ENCODE measurements at places on chromosomes 5 and 9. TPM values are rescaled to one million over a fixed set of nuclear protein-coding genes. Genes with fewer than 3 reads are reported as not detected.
A peak's percentile ranks its signal among the peaks of the same experiment; 100 is the strongest.

- no peaks in the 10 kb centered on the region for H3K36me3 ChIP-seq
- H3K27me3 ChIP-seq, result no peaks in the 10 kb centered on the region
- no peaks in the 10 kb centered on the region for H3K4me1 ChIP-seq
- H3K27ac ChIP-seq, result no peak overlapping the region
Observed at GRCh38 chr9:133003671-133004090, 25.2 kb downstream of the GFI1B start.

DNA sequence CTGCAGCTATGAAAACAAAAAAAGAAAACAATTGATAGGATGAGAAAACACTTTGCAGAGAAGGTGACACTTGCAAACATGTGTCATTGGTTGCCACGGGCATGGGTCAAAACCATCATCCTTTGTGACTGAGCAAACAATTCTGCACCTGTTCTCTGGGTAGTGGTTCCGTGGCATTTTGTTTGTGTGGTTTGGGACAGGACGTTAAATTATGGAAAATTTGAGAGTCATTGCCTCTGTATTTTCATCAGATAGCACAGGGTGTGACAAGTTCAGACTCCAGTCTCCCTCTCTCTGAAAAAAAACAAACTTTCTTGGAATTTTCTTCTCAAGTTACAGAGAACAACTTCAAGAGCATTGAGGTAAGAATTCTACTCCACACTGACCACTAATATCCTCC, 113.4 kb upstream of the HMHB1 start:
- no peaks in the 10 kb centered on the region for H3K27me3 ChIP-seq
- H3K4me1 ChIP-seq, result peaks cover 9% of the 10 kb centered on the region
- no peak for DNase-seq
- no peak overlapping the region for H3K4me3 ChIP-seq
- no peak overlapping the region for H3K27ac ChIP-seq

- no peaks in the 10 kb centered on the region for H3K36me3 ChIP-seq
- no peak for DNase-seq
- no peaks in the 10 kb centered on the region for H3K4me1 ChIP-seq
- no peaks in the 10 kb centered on the region for H3K27me3 ChIP-seq
- H3K27ac ChIP-seq, result no peak overlapping the region
Observed at GRCh38 chr9:6076851-6077250, 61.4 kb upstream of the RANBP6 start.

- H3K27me3 ChIP-seq, result no peaks in the 10 kb centered on the region
- H3K36me3 ChIP-seq, result no peaks in the 10 kb centered on the region
- H3K4me1 ChIP-seq, result no peaks in the 10 kb centered on the region
- no peak overlapping the region for H3K27ac ChIP-seq
- DNase-seq, result no peak
Observed at GRCh38 chr5:131589510-131590348, 45.3 kb downstream of the RAPGEF6 start.

DNA sequence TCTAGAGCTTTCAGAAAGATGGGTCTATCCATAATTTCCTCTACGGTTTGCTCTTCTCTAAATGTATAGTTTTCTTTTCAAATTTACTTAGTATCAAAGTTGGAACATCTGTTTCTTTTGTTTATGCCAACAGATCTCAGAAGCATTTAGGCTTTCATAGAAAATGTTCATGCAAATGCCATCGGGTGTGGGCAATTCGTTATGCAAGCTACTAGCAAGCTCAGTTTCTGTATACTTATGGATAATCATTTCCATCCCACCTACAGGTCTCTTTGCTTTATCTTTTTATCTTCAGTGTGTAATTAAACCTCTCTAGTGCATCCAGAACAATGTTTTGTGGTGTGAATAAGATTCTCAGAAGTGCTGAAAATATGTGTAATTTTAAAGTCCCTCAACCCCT, 59.9 kb downstream of the NUDT12 start:
- peaks cover 18% of the 10 kb centered on the region for H3K4me1 ChIP-seq
- DNase-seq, result no peak
- no peaks in the 10 kb centered on the region for H3K36me3 ChIP-seq

- no peak overlapping the region for H3K4me3 ChIP-seq
- H3K27ac ChIP-seq, result peak overlapping the region; percentile 62
- no peaks in the 10 kb centered on the region for H3K36me3 ChIP-seq
- no peaks in the 10 kb centered on the region for H3K27me3 ChIP-seq
- DNase-seq, result no peak
- H3K4me1 ChIP-seq, result no peaks in the 10 kb centered on the region
Observed at GRCh38 chr5:140011297-140011802, 31.7 kb downstream of the NRG2 start.

GRCh38 chr5:159183247-159183646, 26.1 kb downstream of the RNF145 start:
- no peak overlapping the region for H3K4me3 ChIP-seq
- no peak for DNase-seq
- H3K4me1 ChIP-seq, result peaks cover 57% of the 10 kb centered on the region
- no peaks in the 10 kb centered on the region for H3K27me3 ChIP-seq
- H3K36me3 ChIP-seq, result no peaks in the 10 kb centered on the region

- H3K4me1 ChIP-seq, result no peaks in the 10 kb centered on the region
- H3K27ac ChIP-seq, result peak overlapping the region; percentile 26
- H3K27me3 ChIP-seq, result no peaks in the 10 kb centered on the region
- no peak overlapping the region for H3K4me3 ChIP-seq
- H3K36me3 ChIP-seq, result no peaks in the 10 kb centered on the region
- DNase-seq, result peak; percentile 59
Observed at GRCh38 chr5:37665889-37666288, 174.0 kb downstream of the GDNF start.

DNA sequence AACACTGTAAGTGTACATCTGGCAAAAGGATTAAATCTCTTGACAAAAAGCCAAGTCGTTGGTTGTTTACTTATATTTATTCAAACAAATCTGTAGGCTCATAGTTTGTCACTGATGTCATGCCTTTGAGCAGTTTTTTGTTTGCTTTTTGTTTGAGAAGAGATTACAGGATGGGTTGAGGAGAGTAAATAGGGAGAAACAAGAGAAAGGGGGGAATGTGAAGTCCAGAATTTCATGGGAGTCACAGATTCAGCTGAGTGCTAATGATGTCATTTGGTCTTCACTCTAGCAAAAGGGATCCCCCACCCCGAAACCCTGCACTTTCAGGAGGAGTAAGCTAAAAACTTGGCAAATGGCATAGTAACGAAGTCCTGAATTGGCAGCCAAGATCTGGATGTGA, 337.4 kb downstream of the GLIS3 start:
- DNase-seq, result no peak
- H3K4me3 ChIP-seq, result no peak overlapping the region
- H3K36me3 ChIP-seq, result no peaks in the 10 kb centered on the region

- no peaks in the 10 kb centered on the region for H3K36me3 ChIP-seq
- H3K4me1 ChIP-seq, result no peaks in the 10 kb centered on the region
Observed at GRCh38 chr9:1995084-1995483, 20.1 kb upstream of the SMARCA2 start.

DNA sequence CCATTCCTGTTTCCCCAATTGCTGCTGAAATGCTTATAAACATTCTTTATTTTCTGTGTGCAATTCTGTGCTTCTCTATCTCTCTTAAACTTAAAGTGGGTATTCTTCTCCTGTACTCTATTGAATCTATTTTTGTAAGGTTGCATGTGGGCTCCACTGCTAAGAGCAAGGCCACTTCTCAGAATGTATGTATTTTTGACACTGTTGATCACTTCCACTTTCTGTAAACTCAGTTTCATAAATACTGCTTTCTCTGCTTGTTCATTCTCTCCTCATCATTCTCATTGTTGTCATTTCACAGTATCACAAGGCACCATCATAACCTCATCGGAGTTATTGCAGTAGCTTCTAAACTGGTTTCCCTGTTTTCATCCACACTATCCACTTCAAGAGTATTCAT, 483.0 kb upstream of the CDH18 start:
- no peak overlapping the region for H3K27ac ChIP-seq
- H3K4me1 ChIP-seq, result no peaks in the 10 kb centered on the region
- no peaks in the 10 kb centered on the region for H3K36me3 ChIP-seq
- no peak for DNase-seq
- H3K27me3 ChIP-seq, result no peaks in the 10 kb centered on the region

DNA sequence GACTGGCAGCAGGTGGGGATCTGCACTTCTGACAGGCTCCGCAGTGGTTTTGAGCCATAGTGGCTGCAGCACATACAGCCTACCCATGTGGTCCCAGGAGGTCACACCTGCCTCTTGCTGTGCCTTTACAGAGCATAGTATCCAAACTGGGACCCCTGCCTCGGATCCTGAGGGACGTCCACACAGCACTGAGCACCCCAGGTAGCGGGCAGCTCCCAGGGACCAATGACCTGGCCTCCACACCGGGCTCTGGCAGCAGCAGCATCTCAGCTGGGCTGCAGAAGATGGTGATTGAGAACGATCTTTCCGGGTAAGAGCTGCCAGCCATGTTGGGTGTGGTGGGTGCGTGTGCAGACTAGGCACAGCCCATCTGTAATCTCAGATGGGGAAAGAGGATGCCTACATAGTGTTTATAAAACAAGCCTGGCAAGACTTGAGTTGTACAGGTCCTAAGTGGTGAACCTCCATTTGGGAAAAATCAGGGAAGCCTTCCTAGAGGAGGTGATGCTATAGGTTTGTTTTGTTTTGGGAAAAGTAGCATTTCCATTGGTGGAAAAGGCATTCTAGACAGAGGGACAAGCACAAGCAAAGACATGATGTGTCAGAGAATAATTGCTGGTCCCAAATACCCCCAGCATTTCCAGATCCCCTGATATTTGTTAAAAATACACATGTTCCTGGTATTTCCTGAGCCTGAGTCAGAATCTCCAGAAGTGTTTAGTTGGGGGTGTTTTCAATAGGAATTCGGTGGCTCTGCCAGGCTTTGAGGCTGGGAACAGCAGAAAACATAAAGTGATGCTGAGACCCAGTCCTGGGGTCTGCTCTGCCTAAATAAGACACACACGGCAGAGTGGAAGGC, 119.2 kb downstream of the DAB2IP start:
- peaks cover 83% of the 10 kb centered on the region for H3K36me3 ChIP-seq
- H3K4me3 ChIP-seq, result no peak overlapping the region
- peaks cover 55% of the 10 kb centered on the region for H3K4me1 ChIP-seq
- DNase-seq, result no peak
- no peak overlapping the region for H3K27ac ChIP-seq

- no peak for DNase-seq
- H3K36me3 ChIP-seq, result no peaks in the 10 kb centered on the region
- H3K4me3 ChIP-seq, result peak overlapping the region; percentile 64
Observed at GRCh38 chr5:35617060-35617434, 616 bp upstream of the SPEF2 start.

- H3K4me3 ChIP-seq, result no peak overlapping the region
- no peak for DNase-seq
- no peaks in the 10 kb centered on the region for H3K4me1 ChIP-seq
- H3K36me3 ChIP-seq, result no peaks in the 10 kb centered on the region
- H3K27me3 ChIP-seq, result no peaks in the 10 kb centered on the region
Observed at GRCh38 chr5:102222772-102223171, 73.3 kb downstream of the SLCO4C1 start.

GRCh38 chr5:137610598-137610997, 111.5 kb upstream of the SPOCK1 start:
- DNase-seq, result no peak
- H3K4me3 ChIP-seq, result no peak overlapping the region
- H3K27me3 ChIP-seq, result no peaks in the 10 kb centered on the region
- H3K36me3 ChIP-seq, result no peaks in the 10 kb centered on the region
- no peaks in the 10 kb centered on the region for H3K4me1 ChIP-seq
- no peak overlapping the region for H3K27ac ChIP-seq

- no peak for DNase-seq
- H3K4me3 ChIP-seq, result peak overlapping the region; percentile 65
- no peaks in the 10 kb centered on the region for H3K36me3 ChIP-seq
- peak overlapping the region; percentile 87 for H3K27ac ChIP-seq
- peaks cover 19% of the 10 kb centered on the region for H3K4me1 ChIP-seq
Observed at GRCh38 chr9:106862110-106862820, 701 bp upstream of the ZNF462 start.

GRCh38 chr9:120107138-120107537, 472.8 kb downstream of the CDK5RAP2 start:
- H3K27ac ChIP-seq, result no peak overlapping the region
- DNase-seq, result no peak
- H3K27me3 ChIP-seq, result no peaks in the 10 kb centered on the region
- no peak overlapping the region for H3K4me3 ChIP-seq

DNA sequence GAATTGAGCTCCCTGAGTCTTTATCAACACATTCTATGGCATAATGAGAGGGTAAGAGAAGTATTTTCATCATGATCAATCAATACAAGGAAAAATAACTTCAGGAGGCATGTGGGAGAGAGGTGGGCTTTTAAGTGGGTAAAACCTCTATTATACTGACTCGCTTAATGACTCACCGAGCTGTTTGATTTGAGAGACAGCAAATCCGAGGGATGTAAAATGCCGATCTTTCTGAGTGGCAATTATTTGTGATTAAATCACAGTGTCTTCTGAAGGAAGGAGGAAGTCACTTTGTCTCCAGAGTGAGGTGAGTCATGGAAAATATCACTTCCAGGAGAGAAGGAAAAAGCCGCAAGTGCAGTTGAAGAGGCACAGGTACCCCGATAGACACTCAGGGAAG, 320.4 kb downstream of the DRD1 start:
- H3K4me1 ChIP-seq, result no peaks in the 10 kb centered on the region
- no peaks in the 10 kb centered on the region for H3K27me3 ChIP-seq
- no peaks in the 10 kb centered on the region for H3K36me3 ChIP-seq
- no peak overlapping the region for H3K4me3 ChIP-seq
- DNase-seq, result no peak
- H3K27ac ChIP-seq, result no peak overlapping the region

- no peaks in the 10 kb centered on the region for H3K36me3 ChIP-seq
- H3K27ac ChIP-seq, result peak overlapping the region; percentile 32
- H3K27me3 ChIP-seq, result no peaks in the 10 kb centered on the region
- DNase-seq, result no peak
- no peaks in the 10 kb centered on the region for H3K4me1 ChIP-seq
Observed at GRCh38 chr9:88657893-88658292, 122.9 kb downstream of the NXNL2 start.

The FSTL4 gene
- not detected for total RNA-seq

The PHYKPL gene
- 34.5 TPM for total RNA-seq

The IL13 gene
- total RNA-seq, result not detected

The ZFP37 gene
- 2.2 TPM for total RNA-seq

The PCDHB2 gene
- 1.8 TPM for total RNA-seq

The DDX4 gene
- total RNA-seq, result not detected

The DMGDH gene
- total RNA-seq, result 1.3 TPM

The PCDHB3 gene
- total RNA-seq, result 0.63 TPM

The GABRP gene
- total RNA-seq, result not detected

The BTNL3 gene
- not detected for total RNA-seq

The TEX48 gene
- total RNA-seq, result not detected

The ST6GALNAC6 gene
- 106 TPM for total RNA-seq

The LCN1 gene
- total RNA-seq, result not detected
